ENCODE measurements at places on chromosomes 6 and 20. TPM values are rescaled to one million over a fixed set of nuclear protein-coding genes. Genes with fewer than 3 reads are reported as not detected.

- DNase-seq: no peak
- no peaks in the 10 kb centered on the region for H3K27me3 ChIP-seq
- H3K4me3 ChIP-seq: no peak overlapping the region
Measured at GRCh38 chr6:137210903-137211302, 8.3 kb downstream of the IFNGR1 start.

- no peak overlapping the region for H3K27ac ChIP-seq
- DNase-seq: peak; percentile 54
- H3K4me1 ChIP-seq: peaks cover 22% of the 10 kb centered on the region
Measured at GRCh38 chr6:30219244-30219643, 6.0 kb upstream of the TRIM26 start.

DNA sequence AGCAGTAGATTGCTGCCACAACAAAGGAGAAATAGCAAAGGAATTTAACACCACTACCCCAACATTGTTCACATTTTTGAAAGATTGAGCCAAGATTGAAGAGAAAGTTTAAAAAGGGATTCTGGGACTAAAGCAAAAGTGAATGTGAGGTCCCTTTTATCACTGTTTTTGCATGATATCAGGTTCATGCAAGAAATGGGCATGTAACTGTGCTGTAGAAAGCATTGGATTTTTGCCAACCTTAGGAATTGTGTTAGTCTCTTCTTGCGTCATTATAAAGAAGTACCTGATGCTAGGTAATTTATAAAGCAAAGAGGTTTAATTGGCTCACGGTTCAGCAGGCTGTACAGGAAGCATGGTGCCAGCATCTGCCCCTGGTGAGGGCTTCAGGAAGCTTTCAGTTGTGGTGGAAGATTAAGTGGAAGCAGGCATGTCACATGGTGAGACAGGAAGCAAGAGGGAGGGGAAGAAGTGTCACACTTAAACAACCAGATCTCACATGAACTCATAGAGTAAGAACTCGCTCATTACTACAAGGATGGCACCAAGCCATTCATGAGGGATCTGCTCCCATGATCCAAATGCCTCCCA is 4.6 kb upstream of the GJB7 start:
- no peak for DNase-seq
- H3K4me1 ChIP-seq: peaks cover 21% of the 10 kb centered on the region
- peaks cover 10% of the 10 kb centered on the region for H3K36me3 ChIP-seq
- H3K27ac ChIP-seq: peak overlapping the region; percentile 82

- H3K4me1 ChIP-seq: peaks cover 24% of the 10 kb centered on the region
- H3K36me3 ChIP-seq: peaks cover 4% of the 10 kb centered on the region
- H3K27ac ChIP-seq: no peak overlapping the region
- no peak overlapping the region for H3K4me3 ChIP-seq
- no peak for DNase-seq
Measured at GRCh38 chr6:157229713-157230112, 93.6 kb downstream of the TMEM242 start.

DNA sequence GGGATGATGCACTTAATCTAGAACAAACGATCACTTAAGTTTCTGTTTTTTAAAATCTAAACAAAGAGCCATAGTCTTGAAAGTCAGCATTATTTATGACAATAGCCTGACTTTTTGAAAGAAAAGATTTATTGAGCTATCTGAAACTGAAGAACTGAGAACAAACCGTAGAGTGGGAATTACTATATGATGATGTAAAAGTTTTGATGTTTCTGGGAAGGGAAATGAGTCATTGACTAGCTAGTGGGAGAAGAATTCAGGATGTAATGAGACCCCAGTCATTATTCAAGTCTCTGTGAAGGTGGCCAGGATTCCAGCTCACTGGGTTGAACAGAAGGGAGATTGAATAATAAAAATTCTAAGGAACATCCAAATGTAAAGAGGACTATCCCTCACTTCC is 83.4 kb upstream of the FABP7 start:
- H3K27ac ChIP-seq: no peak overlapping the region
- H3K36me3 ChIP-seq: no peaks in the 10 kb centered on the region
- no peak overlapping the region for H3K4me3 ChIP-seq
- H3K4me1 ChIP-seq: no peaks in the 10 kb centered on the region
- no peaks in the 10 kb centered on the region for H3K27me3 ChIP-seq

GRCh38 chr6:31453259-31453658 is 44.7 kb upstream of the MICB start:
- H3K27ac ChIP-seq: no peak overlapping the region
- no peaks in the 10 kb centered on the region for H3K4me1 ChIP-seq
- no peak for DNase-seq

GRCh38 chr20:63700199-63701050 is 4.0 kb downstream of the TNFRSF6B start:
- no peaks in the 10 kb centered on the region for H3K36me3 ChIP-seq
- H3K4me3 ChIP-seq: no peak overlapping the region
- no peak for DNase-seq

GRCh38 chr6:108622641-108623298 is 62.1 kb downstream of the FOXO3 start:
- H3K4me1 ChIP-seq: peaks cover 71% of the 10 kb centered on the region
- DNase-seq: no peak
- H3K4me3 ChIP-seq: no peak overlapping the region
- no peaks in the 10 kb centered on the region for H3K36me3 ChIP-seq
- H3K27me3 ChIP-seq: no peaks in the 10 kb centered on the region

Gene TRAPPC3L
- 0.20 TPM for polyA plus RNA-seq

Gene EDN1
- polyA plus RNA-seq: not detected

Gene TNFRSF21
- polyA plus RNA-seq: 1.0 TPM

Gene SALL4
- not detected for polyA plus RNA-seq

Gene SPDEF
- not detected for polyA plus RNA-seq

Gene C6orf163
- 0.20 TPM for polyA plus RNA-seq

Gene CALHM6
- 26.5 TPM for polyA plus RNA-seq

All from immature natural killer cell (primary cell).